ENCODE measurements at places on chromosomes 2 and 18. TPM values are rescaled to one million over a fixed set of nuclear protein-coding genes. Genes with fewer than 3 reads are reported as not detected.
A peak's percentile ranks its signal among the peaks of the same experiment; 100 is the strongest.

DNA sequence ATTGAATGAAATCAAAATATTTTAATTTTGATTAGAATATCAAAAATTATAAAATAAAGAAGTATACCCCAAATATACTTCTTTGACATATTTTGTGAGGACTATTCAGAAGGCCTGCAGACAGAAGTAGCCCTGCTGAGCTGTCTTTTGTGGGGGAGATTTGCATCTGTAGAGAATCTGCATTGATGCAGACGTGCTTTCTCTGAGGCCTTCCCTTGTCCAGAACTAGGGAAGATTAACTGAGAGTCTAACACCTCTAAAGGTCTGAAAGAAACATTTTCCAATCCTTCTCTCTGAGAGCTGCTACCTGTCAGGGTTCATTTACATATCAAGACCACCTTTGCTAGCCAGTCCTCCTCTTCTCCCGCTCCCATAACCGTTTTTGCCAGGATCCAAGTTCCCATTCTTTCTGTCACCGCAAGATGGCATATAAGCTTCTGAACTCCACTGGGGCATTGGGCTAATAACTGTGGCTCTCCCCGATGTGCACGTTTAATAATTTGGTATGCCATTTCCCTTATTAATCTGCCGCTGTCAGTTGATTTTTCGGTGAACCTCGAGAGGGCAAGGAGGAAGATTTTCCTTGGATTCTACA is 510.4 kb upstream of the CNTNAP5 start:
- DNase-seq, result no peak

Gene CD226
- total RNA-seq, result 0.67 TPM

Gene TLX2
- total RNA-seq, result 0.19 TPM

DNA sequence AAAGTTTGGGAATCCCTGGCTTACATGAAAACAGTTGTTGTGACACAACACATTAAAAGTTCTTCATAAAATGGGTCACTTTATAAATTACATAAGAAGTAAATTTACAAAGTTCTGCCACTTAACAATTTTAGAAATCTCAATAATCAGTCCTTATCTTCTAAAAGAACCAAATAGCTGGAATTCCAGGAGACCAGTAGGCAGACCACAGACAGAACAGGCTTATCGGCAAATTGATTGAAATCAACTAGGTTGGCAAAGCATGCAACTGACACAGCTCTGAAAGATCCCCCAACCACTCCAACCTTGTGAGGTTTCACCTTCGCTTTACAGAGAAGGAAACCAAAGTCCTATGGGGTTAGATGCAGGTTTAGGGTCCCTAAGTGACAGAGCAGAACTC is 103.0 kb downstream of the DNER start:
- no peak for DNase-seq

Gene FN1
- total RNA-seq, result 20,313 TPM

Gene TMEFF2
- not detected for total RNA-seq

DNA sequence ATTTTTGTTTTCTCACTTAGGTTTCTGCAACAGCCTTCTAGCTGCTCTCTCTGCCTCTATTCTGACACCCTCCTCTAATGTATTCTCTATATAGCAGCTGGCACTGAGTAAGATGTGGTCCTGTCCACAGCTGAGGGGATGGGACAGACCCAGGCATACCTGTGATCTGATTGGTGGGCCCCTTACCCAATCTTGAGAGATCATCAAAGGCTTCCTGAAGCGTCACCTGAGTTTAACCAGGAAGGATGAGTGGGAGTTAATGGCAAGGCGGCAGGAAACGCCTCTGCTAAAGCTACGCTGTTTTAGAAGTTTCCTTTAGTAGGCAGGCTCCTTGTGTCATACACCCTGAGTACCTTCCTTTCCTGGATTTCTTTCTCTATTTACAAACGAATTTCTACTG is 5.7 kb upstream of the TET3 start:
- DNase-seq, result no peak

DNA sequence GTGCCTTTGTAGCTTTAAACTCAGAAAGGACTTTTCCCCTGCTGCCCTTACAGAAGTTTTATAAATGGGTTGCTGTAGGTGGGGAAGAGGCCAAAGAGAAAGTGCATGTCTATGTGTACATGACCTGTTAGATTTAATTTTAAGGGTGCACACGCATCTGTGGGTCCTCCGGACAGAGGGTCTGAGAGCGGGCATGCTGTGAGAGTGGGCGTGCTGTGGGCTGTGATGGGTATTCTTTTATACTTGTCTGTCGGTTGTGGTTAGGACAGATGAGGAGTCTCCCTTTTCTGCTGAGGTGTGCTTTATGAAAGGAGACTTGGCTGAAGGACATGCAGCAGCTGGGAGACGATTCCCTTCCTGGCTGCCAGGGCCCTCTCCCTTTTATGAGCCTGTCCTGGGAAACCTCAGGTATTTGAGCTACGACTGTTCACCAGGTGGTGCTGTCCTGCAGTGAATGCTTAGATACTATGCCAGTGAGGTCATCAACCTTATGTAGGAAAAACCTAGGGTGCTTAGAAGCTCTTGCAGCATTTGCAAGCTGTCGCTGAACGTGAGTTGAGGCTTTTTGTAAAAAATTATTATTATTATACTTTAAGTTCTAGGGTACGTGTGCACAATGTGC is 67.5 kb downstream of the TANC1 start:
- peak; percentile 86 for DNase-seq

Gene GALNT5
- 12.7 TPM for total RNA-seq

DNA sequence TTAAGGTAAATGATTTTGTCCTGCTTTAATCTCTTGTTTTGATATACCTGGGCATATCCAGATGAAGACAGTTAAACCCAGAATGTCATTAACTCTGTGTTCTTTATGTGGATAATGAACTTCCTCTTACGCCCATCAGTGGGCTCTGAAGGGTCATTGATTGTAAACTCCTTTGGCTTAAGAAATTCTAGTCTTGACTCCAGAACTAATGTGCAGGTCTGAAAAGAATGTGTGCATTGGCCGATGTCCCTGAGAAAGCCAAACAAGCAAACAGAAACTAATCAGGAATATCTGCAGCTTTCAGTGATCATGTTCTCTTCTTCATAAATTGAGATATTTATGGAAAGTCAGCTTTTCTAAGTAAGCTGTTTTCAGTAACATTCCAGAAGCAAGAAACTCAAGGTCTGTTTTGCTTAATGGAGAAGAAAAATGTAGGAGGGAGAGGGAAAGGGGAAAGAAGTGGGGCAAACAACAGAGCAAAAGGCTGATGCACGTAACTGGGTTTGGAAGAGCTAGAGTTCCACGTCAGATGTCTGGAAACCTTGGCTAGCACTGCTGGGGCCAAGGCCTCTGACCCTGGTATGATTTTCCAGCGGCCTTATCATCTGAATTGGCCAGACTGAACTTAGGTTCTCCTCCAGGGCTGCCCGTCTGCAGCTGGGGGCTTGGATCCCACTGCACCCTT is 61.3 kb upstream of the FHL2 start:
- DNase-seq, result no peak

DNA sequence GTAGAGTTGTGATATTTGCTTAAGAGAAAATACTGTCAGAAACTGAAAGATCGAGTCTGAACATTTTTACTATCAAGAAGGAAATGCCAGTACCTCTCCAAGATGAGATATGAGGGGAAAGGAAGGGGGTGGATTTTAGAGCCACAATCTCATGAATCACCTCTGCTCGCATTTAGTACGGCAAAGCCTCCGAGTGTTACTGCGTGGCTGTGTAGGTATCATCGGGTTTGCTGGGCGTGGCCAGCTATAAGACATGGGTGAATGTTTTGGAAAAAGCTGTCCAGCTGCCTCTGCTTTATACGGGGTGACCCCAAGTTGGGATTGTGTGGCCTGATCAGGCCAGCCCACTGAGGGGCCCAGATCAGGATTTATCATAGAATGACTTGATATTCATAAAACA is 826.4 kb downstream of the SOCS6 start:
- no peak for DNase-seq

Gene PDE11A
- 0.17 TPM for total RNA-seq

DNA sequence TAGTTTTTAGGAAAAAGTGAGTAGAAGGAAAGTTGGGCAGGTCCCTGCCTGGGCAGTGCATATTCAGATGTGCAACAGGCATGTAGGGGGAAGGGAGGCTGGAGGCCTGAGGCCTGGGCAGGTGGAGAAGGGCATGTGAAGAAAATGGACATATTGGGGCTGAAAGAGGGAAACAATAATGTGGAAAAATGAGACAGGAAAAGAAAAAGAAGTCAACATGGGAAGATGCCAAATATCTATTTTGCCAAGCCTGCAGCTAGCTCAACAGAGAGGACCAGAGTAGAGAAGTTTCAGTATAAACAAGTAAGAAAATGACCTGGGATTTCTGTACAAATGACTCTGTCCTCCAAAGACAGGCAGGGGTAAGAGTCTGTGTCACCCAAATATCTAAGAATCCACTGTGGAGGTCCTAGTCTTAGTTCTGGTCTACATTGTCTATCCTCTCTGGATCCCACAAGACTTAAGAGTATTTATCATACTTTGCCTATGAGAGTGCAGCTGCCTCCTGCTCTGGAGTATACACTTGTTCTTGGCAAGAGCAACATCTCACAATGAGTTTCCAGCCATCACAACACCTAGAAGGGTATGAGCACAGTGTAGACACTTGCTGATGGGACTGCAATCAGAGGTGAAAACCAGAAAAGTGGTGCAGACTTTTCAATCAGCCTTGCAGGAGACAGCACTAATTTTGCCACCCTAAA is 80.2 kb downstream of the CLHC1 start:
- DNase-seq, result no peak

DNA sequence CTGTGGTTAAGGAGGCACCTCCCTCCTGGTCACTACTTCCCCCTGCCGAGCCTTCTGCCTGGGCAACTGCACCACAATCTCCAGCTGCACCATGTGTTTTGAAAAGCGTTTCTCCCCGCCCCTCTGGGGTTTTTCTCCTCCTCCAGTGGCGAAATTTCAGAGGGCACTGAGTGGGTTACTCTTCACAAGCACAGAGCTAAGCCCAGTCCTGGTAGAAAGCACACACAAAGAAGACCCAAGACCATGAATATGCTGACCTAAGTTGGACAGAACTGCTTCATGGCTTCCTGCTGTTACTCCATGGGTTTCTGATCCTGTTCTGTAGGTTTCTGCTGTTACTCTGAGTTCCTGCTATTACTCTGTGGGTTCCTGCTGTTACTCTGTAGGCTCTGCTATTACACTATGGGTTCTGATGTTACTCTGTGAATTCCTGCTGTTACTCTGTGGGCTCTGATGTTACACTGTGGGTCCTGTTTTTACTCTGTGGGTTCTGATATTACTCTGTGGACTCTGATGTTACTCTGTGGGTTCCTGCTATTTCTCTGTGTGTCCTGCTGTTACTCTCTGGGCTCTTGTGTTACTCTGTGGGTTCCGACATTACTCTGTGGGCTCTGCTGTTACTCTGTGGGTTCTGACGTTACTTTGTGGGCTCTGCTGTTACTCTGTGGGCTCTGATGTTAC is 216.6 kb downstream of the RTP5 start:
- DNase-seq, result no peak

Gene RFTN2
- not detected for total RNA-seq

- no peak for DNase-seq
These were observed 23.1 kb upstream of the SLC66A3 start for GRCh38 chr2:11132036-11132671.

Gene COLEC11
- total RNA-seq, result not detected

DNA sequence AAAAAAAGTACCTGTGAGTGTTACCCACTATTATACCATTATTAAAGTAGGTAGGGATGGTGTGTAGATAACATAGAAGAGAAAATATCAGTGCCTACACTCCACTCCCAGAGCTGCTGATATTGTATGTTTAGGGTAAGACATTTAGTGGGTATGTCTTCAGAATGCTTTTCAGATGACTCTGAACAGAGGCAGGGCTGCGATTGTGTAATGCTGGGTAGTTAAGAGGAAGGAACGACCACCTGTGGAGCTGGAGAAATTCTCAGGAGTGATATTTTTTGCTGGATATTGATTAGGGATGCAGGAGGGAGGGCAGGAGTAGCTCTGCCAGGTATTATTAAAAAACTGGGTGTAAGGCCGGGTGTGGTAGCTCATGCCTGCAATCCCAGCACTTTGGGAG is 2.8 kb downstream of the CNOT11 start:
- DNase-seq, result peak; percentile 15

DNA sequence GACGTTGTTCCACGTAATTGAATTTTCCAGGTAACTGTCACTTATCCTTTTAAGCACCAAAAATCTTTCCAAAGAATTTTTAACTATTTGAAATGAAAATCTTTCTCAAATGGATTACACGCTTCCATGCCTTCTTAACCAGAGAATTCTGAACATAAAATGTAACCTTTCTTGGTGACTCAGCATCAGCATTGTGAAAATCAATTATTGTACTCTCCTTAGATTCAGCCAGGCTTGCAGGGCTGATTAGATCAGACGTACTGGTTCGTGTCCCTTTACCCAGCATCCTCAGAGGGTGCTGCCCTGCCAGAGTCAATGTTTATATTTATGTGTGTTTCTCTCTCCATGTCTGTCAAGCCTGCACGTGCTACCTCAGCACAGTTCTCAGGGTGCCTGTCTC is 623.9 kb downstream of the CNTNAP5 start:
- DNase-seq, result no peak

DNA sequence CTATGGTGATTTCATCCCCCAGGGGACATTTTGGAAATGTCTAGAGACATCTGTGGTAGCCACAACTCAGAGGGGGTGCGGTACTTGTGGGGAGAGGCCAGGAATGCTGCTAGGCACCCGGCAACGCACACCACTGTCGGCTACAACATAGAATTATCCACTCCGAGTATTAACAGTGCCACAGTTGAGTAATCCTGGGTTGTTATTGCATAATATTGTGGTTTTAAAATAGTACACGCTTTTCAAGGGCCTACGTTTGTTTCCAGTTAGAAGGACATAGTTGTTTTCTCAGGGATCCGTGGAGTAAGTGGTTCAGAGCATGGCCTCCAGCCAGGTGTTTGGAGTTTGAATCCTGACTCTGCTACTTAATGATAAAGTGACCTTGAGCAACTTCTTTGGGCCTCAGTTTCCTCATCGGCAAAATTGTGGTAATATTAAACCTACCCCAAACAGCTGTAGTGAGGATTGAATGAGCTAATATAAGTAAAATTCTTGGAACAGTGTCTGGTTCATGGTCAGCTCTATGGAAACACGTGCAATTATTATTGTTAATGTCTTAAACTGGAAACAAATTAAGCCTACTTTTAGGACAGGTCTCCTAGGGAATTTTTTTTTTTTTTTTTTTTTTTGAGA is 24.5 kb downstream of the CYP27A1 start:
- peak; percentile 94 for DNase-seq

GRCh38 chr2:122193622-122194021 is 438.2 kb downstream of the TSN start:
- DNase-seq, result no peak

GRCh38 chr18:9856092-9856491 is 29.7 kb upstream of the TXNDC2 start:
- no peak for DNase-seq

DNA sequence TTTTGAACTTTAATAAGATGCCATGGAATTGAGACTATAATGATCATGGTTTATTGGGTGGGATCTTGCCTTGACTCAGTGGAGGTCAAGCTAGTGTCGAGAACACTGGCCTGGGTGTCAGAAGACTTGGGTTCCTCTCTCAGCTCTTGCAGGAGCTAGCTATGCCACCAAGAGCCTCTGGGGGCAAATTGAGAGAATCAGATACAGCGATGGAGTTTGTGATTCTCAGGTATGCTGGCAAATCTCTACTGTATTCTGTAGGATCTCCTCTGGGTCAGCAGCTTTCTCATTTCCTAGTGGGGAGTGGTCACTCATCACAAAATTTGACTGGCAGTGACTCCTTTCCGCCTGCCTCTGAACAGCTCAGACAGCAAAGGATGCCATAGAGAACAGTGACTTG is 477.0 kb downstream of the RNF144A start:
- DNase-seq, result no peak

All from mammary epithelial cell (primary cell).